Thoracic aorta endothelial cell (primary cell): ENCODE measurements at places on chromosomes 1 and 21. TPM values are rescaled to one million over a fixed set of nuclear protein-coding genes. Genes with fewer than 3 reads are reported as not detected.

The LAPTM5 gene
- total RNA-seq: 36.0 and 36.3 TPM in 2 replicates

The TSEN15 gene
- total RNA-seq: 46.5 and 48.9 TPM in 2 replicates

The UMODL1 gene
- total RNA-seq: not detected in 2 replicates

The CASQ2 gene
- total RNA-seq: not detected in 2 replicates

The SPRR1B gene
- not detected in 2 replicates for total RNA-seq

The PARS2 gene
- 2.0 and 4.1 TPM in 2 replicates for total RNA-seq

The ZNF648 gene
- not detected in 2 replicates for total RNA-seq

The OLFML2B gene
- 0.29 and 0.40 TPM in 2 replicates for total RNA-seq

The BRDT gene
- total RNA-seq: not detected in 2 replicates

The RCAN3 gene
- 5.9 and 6.6 TPM in 2 replicates for total RNA-seq

The UBE2U gene
- not detected in 2 replicates for total RNA-seq

The CD5L gene
- total RNA-seq: not detected in 2 replicates

The MAB21L3 gene
- total RNA-seq: not detected in 2 replicates

The CELA3B gene
- total RNA-seq: 0.40 TPM in 1 of 2 replicates, not detected in the other

The RCSD1 gene
- 0.07 TPM in 1 of 2 replicates, not detected in the other for total RNA-seq

The TMEM269 gene
- 0.13 TPM in 1 of 2 replicates, not detected in the other for total RNA-seq

The ACTN2 gene
- 2.3 and 2.5 TPM in 2 replicates for total RNA-seq

The LRRC39 gene
- 0.43 and 0.53 TPM in 2 replicates for total RNA-seq

The KIF14 gene
- total RNA-seq: 22.5 and 30.3 TPM in 2 replicates

The KRTAP13-2 gene
- total RNA-seq: not detected in 2 replicates

The KRTAP7-1 gene
- total RNA-seq: not detected in 2 replicates

The YBEY gene
- total RNA-seq: 7.6 and 11.6 TPM in 2 replicates

The SAMD11 gene
- not detected in 2 replicates for total RNA-seq

The SLC45A3 gene
- 7.0 and 10.1 TPM in 2 replicates for total RNA-seq

The ASH1L gene
- 39.4 and 39.6 TPM in 2 replicates for total RNA-seq

The NID1 gene
- total RNA-seq: 70.4 and 82.3 TPM in 2 replicates

The LCE1A gene
- not detected in 2 replicates for total RNA-seq

The LCE2A gene
- total RNA-seq: not detected in 2 replicates

The WASF2 gene
- total RNA-seq: 56.1 and 59.5 TPM in 2 replicates

The RSRP1 gene
- 87.7 and 88.4 TPM in 2 replicates for total RNA-seq

The DCST1 gene
- total RNA-seq: not detected in 2 replicates

The WNT3A gene
- not detected in 2 replicates for total RNA-seq

The AMY1B gene
- total RNA-seq: not detected in 2 replicates

The RORC gene
- 0.13 TPM in 1 of 2 replicates, not detected in the other for total RNA-seq

The AHCTF1 gene
- 63.0 and 69.0 TPM in 2 replicates for total RNA-seq

The CD48 gene
- total RNA-seq: not detected in 2 replicates

The TRIM63 gene
- not detected in 2 replicates for total RNA-seq

The PCAT6 gene
- total RNA-seq: not detected in 2 replicates

The C1orf87 gene
- total RNA-seq: not detected in 2 replicates
